Fibroblast of lung (primary cell): ENCODE measurements at places on chromosomes 11 and 22. TPM values are rescaled to one million over a fixed set of nuclear protein-coding genes. Genes with fewer than 3 reads are reported as not detected.

The OR52E6 gene
- total RNA-seq = under 0.01 TPM in 1 of 2 replicates, not detected in the other

The UBQLN3 gene
- 0.17 TPM in 1 of 2 replicates, not detected in the other for total RNA-seq

The ARHGAP8 gene
- total RNA-seq = under 0.01 and 0.17 TPM in 2 replicates

The BIRC3 gene
- 3.3 TPM in 2 replicates for total RNA-seq

The RAB38 gene
- 4.9 and 10.1 TPM in 2 replicates for total RNA-seq

The TANGO2 gene
- 33.4 and 52.8 TPM in 2 replicates for total RNA-seq

The RIMBP3B gene
- under 0.01 TPM in 2 replicates for total RNA-seq

The SCARF2 gene
- total RNA-seq = 12.8 and 14.5 TPM in 2 replicates

The APOA1 gene
- 0.26 TPM in 1 of 2 replicates, not detected in the other for total RNA-seq

The CHADL gene
- 2.1 and 3.1 TPM in 2 replicates for total RNA-seq

The MS4A1 gene
- total RNA-seq = not detected in 2 replicates

DNA sequence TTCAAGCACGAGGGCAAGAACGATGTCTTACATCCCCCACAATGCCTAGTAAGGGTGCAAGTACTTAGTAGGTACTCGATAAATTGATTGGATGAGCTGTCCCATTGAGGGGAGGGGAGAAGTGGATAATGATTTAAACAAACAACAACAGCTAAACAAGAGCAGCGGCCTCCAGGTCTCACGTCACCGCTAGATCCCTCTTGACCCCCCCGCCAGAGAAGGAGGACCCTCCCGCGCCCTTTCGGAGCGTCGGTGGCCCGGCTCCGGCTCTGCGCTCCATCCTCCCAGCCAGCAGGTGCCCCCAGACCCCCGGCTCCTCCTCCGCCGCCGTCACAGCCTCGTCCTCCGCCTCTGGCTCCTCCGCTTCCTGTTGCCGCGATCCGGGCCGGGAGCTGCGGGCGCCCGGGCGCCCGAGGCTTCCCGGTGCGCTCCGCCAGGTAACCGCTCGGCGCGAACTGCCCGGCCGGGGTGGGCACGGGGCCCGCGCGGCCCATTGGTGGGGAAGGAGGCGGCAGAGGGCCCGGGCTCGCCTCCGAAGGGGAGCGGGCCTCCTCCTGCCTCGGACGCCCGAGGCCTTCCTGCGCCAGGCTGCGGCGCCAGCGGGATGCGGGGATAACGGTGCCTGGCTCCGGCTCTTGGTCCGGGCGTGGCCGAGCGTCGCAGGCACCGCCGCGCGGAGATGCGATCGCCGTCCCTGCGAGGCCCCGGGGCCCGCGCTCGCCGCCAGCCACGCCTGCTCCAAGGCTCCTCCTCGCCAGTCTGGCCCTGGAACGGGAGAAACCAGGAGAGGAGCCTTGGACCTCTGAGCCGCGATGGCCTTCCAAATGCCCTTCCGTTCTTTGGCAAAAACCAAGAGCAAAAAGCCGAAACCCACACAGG lies at the start of gene TLCD5:
Gene TLCD5 (plus strand): TSS at position 368 of the 879 bp plus-strand sequence. CDS start 2,143 bp downstream, outside the sequence.
- peak; percentile 66 for DNase-seq

DNA sequence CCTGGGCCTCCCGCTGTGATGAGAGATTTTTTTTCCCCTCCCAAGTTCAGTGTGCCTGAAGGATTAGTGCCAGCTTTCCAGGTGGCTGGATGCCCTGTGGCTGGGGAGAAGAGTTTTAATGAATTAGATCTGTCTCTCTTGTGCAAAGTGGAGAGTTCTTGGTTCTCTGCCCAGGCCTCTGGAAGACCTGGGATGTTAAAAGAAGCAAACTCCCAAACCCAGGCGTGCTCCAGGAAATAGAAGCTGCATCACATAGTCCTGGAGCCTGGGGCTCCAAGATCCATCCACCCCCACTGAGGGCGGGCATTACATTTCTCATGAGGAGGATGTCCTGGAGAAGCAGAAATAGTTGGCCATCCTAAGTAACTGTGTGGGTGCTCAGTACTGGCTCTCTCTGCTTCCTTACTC lies 30.6 kb downstream of the SDHAF2 start:
- DNase-seq = peak; percentile 52

DNA sequence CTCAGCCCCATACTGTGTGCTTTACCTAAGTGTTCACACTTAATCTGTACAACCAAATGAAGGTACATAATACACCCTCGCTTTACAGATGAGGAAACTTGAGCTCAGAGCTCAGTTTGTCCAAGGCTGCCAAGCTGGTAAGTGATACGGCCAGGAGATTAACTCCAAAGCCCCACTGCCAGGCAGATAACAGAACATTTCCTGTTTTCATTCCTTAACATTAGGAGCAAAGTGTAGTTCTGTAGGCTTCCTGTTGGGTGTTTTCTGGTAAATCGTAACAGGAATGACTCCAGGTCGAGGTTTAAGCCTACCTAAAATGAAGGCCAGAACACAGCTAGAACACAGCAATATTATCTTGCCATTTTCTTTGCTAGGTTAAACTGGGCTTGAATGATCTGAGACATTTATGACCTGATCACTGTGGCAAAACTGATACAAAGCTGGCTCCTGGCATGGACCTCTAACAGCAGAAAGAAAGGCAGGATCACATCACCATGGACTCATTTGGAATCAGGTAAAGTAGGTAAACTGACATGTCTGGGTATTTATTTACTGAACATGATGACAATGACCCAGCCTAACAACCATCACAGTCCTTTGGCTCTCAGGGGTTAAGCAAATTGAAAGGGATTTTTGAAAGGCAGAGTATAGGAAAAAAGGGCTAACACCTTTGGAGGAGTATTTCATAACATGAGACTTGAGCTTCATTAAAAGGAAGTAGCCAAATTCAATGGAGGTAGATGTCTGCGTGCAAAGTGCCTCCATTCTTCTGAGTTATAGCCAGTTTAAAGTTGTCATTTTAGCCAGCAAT lies 3.9 kb upstream of the NUP50 start:
- no peak for DNase-seq

DNA sequence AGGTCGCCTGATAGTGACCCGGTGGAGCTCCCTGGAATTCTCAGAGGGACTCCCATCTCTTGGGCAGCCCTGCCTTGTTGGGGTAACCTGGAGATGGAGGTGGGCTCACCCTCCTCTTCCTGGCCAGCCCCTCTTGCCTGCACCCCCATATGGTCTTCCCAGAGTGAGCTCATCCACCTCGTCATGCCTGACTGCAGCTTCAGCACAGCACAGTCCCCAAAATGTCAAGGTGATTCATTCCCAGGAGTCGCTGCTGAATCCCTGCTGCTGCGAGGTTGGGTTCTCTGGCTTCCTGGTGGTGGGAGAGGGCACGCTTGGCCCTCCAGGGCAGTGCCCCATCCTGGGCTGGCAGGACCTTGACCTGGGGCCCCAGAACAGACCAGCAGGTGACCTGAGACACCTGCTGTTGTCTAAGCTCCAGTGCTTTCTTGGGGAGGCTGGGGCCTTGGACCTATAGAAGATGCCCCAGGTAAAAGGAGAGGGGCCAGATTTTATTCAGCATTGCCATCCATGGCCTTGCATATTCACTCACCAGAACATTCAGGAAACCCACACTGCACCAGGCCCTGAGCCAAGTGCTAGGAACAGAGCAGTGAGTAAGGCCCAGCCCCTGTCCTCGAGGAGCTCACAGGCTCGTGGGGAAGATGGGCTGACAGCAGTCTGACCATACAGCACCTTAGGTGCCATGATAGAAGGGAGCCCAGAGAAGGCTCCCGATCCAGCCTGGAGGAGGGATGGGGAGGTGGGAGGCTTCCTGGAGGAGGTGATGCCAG lies 72.9 kb downstream of the CACNA1I start:
- no peak for DNase-seq

DNA sequence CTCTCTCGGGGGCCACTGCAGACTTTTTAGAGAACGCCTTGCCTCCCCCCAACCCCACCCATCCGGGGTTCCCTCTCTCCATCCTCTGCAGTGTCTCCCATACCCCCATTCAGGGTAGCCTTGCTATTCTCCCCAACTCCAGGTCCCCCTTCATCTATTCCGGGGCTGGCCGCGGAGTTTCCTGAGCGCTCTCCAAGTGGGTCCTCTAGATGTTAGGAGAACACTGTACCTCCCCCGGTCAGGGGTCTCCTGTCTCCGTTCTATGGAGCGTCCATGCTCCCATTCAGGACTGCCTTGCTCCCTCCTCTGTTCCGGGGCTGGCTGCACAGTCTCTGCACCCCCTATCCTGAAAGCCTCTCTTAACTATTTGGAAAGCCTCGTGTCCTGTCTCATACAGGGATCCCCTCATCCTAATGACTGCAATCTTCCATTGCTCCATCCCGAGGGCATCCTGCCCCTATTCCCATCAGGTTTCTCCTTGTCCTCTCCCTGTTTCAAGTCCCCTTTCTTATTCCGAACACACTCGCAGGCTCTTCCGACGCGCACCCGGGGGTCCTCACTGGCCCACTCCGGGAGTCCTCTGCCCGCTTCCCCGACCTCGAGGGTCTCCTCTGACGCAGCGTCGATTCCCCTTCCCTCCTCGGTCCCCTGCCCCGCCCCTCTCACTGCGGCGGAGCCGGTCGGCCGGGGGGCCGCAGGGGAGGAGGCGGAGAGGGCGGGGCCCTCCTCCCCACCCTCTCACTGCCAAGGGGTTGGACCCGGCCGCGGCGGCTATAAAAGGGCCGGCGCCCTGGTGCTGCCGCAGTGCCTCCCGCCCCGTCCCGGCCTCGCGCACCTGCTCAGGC lies at the start of gene NEFH:
Gene NEFH (plus strand): TSS at position 802 of the 845 bp plus-strand sequence. CDS start 45 bp downstream, outside the sequence.
- no peak for DNase-seq

- no peak for DNase-seq
Measured at GRCh38 chr11:50098186-50098725, 65.6 kb downstream of the OR4C45 start.

DNA sequence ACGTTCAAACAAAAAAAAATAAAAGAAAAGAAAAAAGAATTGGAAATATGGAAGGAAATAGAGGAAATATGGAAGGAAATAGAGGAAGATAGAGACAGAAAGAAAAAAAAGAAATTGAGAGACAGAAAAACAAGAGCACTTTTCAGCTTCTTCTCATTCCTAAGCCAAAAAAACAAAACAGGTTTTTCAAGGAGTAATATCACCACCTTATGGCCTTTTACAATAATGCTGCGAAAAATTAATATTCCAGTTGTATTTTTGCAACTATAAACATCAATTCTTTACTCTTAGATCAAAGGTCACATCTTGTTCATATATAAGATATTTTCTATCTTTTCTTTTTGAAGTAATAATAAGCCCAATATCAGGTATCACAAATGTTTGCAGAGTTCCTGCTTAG lies 328.3 kb downstream of the FAT3 start:
- no peak for DNase-seq

GRCh38 chr11:19283991-19284390 lies 43.2 kb upstream of the E2F8 start:
- DNase-seq = no peak

DNA sequence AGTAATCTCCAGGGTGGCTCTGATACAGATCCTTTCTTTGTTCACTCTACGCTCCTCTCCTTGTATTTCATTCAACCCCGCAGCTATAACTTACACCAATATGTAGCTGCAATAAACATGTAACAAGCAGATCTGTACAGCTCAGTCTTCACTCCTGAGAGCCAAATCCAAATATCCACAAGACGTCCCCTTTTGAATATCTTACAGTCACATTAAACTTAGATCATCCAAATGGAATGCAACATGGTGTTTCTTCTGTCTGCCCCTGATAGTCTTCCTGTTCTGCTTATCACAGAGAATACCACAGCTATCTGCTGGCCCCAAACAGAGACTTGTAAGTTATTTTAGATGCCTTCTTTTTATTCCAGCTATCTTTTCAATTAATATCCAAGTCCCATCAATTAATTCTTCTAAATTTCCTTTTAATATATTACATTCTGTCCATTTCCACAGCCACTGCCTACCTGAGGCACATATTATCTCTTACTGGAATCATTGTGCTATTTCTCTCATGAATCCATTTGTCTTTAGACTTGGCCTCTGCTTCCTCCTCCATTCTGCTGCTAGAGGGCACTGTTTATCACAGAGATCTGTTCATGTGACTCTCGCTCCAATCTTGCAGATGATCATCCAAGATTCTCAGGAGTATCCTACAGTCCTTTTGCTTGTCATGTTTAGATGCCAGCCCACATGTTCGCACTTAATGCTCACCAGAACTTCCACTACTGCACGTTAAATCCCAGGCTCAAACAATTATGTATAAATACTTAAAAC lies 908.6 kb downstream of the NTM start:
- DNase-seq = peak; percentile 42

DNA sequence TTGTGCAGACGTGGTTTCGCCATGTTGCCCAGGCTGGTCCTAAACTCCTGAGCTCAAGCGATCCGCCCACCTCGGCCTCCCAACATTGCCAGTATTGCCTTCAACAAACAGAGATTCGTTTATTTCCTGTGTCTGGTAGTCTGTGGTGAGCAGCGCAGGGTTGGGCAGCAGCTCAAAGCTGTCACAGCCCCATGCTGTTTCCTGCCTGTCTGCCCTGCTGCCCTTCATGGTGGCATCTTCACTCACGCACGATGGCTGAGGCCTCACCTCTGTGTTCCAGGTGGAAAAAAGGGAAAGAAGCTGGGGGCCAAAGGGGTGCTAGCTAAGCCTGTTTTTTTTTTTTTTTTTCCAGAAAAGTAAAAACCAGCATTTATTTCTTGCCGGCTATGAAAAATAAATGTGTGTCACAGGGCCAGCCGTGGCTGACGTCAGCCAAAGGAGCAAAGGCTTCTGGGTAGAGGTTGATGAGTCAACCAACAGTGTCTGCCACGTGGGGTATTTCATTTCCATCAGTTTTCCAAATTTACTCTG lies 28.8 kb downstream of the TBC1D22A start:
- DNase-seq = peak; percentile 76

GRCh38 chr11:16743478-16743877 lies 5.0 kb downstream of the C11orf58 start:
- DNase-seq = no peak

DNA sequence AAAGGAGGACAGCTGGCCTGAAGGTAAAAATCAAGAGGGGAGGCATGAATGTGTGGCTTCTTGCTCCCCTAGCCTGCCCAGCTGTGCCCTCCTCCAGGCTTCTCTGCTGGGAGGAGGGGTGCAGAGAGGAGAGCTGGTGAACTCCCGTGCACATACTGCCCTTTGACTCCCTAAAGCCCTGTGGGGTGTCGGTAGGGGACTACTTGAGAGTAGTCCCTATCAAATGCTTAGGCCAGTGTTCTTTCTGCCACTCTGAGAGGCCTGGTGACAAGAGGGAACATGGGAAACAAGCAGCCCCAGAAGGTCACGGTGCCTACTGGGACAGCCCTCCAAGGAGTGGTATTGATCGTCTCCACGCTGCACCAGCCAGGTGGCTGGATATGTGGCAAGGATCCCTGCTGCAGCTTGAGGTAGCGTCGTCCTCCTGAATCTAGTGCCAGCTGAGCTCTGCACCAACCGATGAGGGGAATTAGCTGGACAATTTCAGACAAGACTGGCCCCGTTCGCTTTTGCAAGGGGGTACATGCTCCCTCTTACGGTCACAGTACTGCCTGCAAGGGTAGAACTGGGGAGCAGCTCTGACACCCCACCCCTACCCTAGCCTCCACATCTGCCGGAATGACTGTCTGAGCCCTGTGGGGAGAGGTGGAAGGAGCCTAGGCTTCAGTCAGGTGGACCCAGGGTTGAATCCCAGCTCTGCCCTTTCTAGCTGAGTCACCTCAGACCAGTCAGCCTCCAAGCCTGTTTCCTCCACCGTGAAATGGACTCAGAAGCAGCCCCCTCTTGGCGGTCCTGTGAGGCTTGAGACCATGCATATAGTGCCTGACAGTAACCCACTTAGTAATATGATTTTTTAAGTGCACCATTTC lies 17.1 kb upstream of the C11orf96 start:
- peak; percentile 6 for DNase-seq

- DNase-seq = no peak
Measured at GRCh38 chr11:61447601-61448551, 18.0 kb downstream of the SDHAF2 start.
